NCI-H1092 (cell line): ENCODE measurements at places on chromosomes 5 and 9.

DNA sequence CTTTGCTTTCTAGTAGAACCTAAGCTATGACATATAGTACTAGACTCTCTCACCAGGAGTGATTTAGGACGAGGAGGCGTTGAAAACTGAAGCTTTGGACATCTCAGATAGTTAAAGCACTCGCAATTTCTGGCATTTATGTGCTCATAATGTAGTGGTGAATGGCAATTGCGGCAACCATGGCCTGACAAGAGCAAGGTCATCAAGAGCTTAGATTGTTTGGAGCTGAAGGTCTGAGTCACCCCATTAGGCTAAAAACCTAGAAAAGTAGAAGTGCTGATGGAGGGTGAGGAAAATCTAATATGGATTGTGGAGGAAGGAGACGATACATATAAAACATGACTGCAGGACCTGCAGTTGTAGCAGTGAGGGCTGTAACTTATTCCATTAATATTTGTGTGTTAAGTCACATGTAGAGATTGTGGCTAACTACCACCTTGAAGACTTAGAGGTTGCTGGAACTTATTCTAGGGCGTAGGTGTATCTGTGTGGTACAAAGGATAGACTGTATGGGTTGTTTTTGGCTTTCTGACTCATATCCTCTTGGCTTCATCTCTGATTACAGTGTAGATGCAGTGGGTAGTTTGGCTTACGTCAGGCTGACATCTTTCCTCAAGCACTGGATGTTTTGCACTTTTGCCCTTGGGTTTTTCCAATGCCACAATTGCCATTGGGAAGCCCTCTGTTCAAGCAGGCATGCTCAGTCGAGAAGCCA lies 138.9 kb upstream of the CDKN2B start:
- no peak for DNase-seq

DNA sequence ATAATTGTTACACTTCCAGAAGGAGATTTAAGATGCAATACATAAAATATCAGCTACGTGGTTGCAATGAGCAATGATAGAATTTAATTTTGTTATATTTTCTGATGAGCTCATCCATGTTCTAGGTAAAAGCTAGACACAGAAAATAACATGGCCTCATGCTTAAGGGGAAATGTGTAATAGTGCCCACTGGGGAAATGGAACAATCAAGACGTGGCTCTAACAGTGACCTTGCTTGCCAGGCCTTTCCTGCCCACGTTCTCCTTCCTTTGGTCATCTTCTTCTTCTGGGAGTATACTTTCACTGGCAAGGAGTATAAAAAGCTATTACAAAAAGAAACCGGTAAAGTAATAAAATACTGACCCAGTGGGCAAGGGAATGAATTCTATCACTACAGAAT lies 116.2 kb upstream of the TMEM161B start:
- DNase-seq: no peak

DNA sequence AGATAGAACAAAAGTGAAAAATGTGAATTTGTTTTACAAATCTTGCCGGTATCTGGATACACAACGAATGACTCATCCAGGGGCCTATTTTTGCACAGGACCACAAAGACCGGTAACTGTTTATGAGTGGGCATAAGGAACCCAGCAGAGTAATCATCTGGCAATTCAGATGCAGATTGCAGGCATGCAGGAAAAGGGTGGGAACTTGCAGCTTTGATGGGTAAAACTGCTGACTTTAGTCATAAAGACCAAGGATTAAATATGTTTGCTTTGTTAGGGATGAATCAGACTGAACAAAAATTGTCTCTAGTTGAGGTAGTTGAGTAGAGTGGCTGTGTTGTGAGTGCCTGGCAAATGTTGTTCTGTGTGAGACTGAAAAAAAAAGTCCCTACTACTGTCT lies 309.6 kb upstream of the CCNH start:
- no peak for DNase-seq

- no peak for DNase-seq
Observed at GRCh38 chr5:137335493-137335892, 163.6 kb downstream of the SPOCK1 start.

DNA sequence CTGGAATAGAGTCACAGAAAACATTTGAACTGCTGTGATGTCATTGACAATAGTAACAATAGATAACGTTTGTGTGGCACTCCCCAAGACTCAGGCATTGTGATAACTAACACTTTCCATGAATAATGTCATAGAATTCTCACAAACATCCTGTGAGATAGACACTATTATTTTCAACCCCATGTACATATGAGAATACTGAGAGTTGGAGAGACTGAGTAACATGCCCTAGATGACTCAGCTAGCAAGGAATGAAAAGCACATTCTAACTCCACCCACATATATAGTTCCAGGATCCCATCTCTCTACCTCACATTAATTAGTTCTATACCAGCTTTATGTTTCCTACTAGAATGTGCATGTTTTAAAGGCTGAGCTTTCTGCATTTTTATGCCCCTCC lies 71.4 kb downstream of the ASTN2 start:
- DNase-seq: no peak

DNA sequence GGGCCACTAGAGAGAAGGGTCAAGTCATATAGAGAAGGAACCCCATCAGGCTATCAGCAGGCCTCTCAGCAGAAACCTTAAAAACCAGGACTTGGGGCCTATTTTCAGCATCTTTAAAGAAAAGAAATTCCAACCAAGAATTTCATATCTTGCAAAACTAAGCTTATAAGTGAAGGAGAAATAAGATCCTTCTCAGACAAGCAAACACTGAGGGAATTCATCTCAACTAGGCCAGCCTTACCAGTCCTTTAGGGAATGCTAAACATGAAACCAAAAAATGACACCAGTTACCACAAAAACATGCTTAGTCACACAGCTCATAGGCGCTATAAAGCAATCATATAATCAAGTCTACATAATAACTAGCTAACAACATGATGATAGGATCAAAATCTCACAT lies 407.1 kb downstream of the LRRC70 start:
- DNase-seq: no peak

DNA sequence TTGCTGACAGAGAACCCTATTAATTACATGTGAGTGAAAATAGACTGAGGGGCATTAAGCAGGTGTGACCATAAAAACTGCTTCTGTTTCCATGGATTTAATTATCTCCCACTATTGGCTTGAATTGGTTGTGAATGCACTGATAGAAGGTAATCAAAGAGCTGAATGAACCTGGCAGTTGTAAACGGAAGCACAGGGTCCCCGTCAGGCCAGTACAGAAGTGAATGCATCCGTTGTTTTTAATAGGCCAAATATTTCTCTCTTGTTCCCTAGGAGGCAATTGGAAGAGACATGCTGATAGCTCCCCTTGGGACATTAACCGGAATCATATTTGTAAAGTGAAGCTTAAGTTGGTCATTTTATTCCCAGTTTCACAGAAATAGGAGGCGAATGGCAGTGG lies 147.0 kb downstream of the CAVIN4 start:
- DNase-seq: peak; percentile 38

- no peak for DNase-seq
Observed at GRCh38 chr9:130414081-130414731, 30.6 kb upstream of the ASS1 start.

DNA sequence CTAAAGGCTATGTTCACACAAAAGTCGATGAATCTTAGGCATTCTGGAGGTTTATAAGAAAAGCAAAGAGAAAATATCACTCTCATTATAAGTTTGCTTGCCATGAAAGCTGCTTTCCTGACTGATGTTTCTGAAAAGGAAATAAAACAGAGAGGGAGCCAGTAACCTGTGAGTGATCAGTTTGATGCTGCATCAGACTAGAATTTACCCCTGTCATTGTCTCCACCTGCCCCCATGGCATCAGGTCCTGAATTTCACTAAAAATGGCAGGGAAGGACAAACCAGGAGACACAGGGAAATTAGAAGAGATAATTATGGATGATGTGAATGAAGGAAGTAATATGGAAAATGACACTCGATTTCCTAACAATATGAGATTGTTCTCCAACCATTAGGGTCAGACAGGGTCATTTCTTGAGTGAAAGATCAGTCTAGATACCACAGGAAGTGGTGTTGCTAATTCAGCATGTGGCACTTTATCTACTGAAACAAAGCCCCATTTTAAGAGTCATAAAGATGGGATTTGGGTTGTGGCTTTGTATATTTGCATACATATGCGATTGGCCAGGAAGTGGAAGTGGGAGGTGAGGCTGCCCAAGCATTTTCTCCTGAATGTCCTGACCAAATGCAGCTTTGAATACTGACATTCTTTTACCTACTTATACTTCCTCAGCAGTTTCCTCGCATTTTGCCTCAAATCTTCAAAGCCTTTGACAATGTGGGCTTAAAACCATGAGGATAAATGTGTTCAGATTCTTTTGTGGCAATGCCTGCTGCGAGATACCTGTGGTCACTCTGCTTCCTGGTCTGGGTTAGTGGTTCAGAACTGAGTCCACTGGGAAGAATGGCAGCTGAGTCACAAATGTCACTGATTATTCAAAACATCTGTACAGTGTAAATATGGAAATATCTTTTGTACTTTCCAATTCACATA lies 29.7 kb downstream of the MEGF10 start:
- no peak for DNase-seq

DNA sequence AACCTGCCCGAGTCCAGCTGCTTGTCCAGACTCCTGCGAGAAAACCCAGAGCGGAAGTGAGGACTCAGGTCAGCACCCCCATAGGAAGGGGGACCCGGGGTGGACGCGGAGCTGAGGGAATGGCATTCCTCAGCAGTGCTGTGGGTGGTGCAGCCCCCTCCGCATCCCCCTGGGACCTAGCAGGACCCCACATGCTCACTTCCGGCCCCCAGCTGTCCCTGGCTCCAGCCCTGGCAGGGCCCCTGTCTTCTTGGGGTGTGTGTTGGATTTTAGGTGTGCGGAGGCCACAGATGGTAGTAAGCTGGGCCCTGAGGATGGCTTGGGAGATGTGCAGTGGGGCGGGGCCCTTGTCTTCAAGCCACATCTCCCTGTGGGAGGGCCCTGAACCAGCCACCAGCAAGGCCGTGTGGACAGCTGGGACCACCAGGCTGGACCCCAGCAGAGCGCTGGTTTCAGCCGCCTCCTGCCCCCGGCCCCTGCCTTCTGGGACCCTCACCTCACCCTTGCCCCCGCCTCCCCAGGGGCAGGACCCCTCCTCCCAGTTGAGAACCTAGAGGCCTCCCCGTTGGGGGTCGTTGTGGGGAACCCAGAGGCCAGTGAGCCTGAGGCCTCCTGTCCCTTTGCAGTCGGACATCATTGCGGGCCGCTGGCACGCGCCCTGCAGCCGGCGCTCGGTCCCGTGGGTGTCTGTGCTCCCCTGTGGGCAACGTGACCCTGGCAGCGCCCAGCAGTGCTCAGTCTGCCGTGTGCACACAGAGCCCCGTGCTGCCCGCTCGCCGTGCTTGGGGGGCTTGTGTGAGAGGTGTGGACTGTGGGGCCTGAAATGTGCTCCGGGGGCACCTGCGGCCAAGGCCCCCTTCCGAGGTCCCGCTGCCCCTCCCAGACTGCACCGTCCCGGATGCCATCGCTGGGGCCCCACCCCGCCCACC lies 10.8 kb upstream of the SLC9A3 start:
- DNase-seq: no peak

DNA sequence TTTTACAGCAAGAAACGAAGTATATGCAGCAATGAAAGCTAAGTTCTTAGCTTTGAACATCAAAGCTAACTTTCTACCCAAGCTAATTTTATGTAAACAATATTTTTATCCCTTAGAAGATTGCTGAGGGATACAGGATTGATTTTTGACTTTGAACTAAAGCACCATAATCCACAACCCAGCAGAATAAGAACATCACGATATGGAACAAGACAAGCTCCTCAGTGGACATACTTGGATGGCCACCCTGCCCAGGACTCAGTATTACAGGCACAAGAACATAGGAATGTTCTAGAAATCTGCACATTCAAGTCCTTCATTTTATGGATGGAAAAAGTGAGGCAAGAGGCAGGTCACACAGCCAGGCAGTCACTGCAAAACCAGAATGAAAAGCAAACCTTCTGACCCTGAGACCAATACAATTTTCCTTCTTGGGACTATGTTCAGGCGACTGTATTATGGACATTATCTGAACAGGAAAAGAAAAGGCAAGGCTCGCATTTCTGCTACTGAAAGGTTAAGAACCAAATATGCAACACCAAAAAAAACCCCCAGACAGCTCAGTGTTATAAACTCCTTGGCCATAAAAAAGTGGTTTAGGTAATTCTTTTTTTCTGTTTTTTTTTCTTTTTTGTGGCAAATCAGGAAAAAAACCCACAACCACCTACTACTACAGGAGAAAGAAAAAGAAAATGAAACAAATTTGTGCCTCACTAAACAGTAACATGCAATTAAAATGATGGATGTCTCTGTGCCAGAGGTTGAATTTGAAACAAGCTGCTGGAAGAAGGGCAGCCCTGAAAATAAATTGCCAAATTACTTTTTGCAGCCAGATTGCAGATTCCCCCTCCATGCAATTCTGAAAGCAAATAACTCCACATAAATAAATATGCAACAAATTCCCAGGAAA lies 25.4 kb downstream of the EPB41L4B start:
- no peak for DNase-seq

DNA sequence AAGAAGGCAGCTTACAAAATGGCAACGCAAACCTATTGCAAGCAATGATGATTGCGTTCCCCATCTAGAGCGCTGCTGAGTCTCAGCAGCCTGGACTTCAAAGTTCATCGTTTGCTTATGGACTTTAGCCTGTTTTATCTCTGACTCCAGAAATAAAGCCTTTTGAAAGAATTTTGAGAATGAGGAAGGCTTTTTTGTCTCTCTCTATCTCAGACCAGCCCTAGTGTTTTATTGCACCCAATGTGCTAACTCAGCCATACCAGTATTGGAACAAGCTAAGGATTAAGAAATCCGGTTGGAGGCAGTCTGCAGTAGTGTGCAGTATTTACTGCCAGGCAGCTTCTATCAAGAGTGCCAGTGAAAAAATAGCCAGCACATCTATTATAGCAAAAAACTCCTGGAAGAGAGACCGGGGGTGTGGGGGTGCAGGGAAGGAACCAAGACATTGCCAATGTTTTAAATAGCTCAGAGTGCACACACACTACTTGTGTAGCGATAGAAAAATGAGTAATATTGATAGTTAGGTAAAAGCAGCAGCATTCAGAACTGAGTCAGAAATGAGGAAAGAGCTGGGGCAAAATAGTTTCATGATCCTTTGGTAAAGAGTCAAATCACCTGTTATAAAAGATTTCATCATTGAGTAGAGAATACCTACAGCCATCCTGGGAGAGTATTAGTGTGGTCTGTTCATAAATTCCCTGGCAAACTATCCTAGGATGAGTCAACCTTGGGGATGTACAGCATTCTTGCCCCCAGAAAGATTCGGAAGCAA lies 219.0 kb downstream of the ZNF608 start:
- DNase-seq: no peak

DNA sequence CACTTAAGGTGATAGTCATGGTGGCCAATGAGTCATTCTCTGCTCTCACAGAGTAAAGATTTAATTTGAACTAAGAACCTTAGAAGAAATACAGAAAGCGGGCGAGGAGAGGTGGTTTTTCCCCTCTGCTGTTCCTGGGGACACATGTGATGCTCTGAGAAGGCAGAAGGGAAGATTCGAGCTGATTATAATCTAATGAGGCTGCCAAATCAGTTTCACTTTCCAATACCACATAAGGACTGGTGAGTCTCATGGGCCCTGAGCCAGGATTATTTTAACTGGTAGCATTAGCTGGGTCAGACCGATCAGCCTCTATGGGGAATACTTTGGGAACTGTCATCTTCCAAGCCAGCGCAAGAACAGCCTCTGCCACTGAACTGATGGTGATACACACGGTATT lies 116.5 kb downstream of the SLC1A3 start:
- no peak for DNase-seq
